ENCODE measurements at places on chromosomes 1 and 21. TPM values are rescaled to one million over a fixed set of nuclear protein-coding genes. Genes with fewer than 3 reads are reported as not detected.
A peak's percentile ranks its signal among the peaks of the same experiment; 100 is the strongest.

Gene UQCRH
- total RNA-seq = 218 TPM

DNA sequence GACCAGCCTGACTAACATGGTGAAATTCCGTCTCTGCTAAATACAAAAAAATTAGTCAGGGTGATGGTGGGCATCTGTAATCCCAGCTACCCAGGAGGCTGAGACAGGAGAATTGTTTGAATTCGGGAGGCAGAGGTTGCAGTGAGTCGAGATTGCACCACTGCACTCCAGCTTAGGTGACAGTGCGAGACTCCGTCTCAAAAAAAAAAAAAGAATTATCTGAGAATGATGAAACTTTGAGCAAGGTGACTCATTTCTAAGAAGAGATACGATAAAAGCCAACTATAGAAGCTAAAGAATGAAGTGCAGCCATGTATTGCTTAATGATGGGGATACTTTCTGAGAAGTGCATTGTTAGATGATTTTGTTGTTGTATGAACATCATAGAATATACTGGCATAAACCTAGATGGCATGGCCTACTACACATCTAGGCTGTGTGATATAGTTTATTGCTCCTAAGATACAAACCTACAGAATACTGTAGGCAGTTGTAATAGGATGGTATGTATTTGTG is 64.7 kb downstream of the SNRPE start:
- DNase-seq = no peak

GRCh38 chr1:167516404-167517388 is 1.6 kb downstream of the CD247 start:
- DNase-seq = no peak

DNA sequence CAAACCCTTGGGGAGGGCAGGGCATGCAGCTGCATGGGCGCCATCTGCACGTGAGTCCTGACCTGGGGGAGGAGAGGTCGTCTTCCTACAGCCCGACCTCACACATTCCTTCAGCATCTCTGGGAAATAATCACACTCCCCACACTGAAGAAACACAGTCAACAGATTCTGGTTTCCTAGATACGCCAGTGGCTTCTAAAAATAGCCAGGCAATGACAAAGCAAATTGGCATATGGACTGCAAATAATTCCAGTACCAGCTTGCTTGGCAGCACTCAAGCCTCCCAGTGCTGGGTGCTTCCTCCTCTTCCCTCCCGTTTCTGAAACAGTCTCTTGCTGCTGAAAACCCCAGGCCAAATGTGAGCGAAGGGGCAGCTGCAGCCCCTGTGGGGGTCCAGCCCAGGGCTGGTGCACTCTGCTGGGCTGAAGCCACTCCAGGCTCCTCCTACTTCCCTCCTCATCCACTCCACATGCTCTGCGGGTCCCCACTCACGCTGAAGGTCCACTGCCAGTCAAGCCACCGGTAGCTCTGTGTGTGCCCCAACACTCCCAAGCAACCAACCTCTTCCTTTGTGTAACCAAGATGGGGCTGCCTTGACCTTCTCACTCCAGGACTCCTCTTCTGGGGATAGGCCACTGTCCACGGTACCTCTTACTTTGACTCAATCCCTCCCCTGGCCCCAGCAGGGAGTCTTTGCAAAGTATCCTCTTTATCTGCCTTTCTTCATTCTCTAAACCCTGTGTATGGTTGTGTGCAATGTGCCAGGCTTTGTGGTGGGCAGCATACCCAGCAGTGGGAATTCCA is 69.0 kb downstream of the KCND3 start:
- DNase-seq = peak; percentile 11

DNA sequence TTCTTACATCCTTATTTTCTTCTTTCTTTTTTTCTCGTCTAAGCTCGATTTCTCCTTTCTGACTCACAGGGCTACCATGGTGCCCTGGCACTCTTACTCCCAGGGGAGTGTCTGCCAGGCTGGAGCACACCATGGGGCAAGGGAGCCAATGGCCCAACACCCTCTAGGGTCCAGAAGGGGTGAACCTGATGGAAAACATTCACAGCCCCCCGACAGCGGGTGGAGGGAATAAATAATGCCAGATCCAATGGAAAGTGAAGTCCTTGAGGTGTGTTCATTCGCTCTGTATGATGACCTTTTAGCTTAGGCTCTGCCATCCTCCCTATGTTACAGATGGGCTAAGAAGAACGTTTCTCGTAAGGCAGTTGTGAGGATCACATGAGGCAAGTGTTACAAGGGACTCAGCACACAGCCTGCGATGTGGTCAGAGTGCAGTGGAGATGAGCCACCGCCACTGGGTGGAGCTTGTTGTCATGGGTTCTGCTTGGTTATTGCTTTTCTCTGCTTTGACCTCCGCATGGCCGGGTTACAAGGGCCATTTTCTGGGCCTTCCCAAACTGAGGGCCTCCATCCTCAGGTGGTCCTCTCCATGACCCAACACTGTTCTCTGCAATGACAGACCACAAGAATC is 3.5 kb upstream of the FCMR start:
- DNase-seq = peak; percentile 15

Gene PCBP3
- 4.8 TPM for total RNA-seq

GRCh38 chr1:44212355-44213221 is 683 bp upstream of the DMAP1 start:
- DNase-seq = peak; percentile 8

GRCh38 chr1:218588540-218589172 is 243.5 kb downstream of the TGFB2 start:
- DNase-seq = peak; percentile 65

Gene SIK1
- total RNA-seq = 23.6 TPM

GRCh38 chr21:44423941-44424607 is 31.2 kb upstream of the LRRC3 start:
- no peak for DNase-seq

Gene DMBX1
- 1.4 TPM for total RNA-seq

Gene ATAD3B
- 8.2 TPM for total RNA-seq
